Midbrain (tissue), 1 donor: ENCODE measurements at places on chromosomes 4 and X.

- DNase-seq, result no peak
Observed at GRCh38 chr4:117637347-117637746, 396.9 kb upstream of the NDST3 start.

- no peak for DNase-seq
Observed at GRCh38 chr4:172947594-172947993, 221.0 kb upstream of the GALNT7 start.

DNA sequence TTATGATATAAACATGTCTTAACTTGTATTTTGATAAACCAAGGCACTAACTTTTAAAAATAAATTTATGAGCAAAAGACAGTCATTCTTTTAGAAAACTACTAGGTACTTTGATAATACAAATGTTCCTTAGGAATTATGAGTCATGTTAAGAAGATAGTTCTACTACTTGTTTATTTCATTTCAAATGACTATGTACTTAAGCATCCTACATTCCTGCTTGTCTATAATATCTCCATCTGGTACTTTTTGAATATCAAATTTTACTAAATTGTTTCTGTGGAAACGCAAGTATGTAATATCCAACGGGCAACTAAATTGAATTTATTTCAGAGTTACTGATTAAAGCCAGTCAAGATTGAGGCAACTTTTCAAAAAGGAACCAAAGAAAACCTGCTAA is 61.8 kb downstream of the CAMK2D start:
- no peak for DNase-seq

- no peak for DNase-seq
Observed at GRCh38 chr4:158208963-158209640, 1.2 kb upstream of the TMEM144 start.

DNA sequence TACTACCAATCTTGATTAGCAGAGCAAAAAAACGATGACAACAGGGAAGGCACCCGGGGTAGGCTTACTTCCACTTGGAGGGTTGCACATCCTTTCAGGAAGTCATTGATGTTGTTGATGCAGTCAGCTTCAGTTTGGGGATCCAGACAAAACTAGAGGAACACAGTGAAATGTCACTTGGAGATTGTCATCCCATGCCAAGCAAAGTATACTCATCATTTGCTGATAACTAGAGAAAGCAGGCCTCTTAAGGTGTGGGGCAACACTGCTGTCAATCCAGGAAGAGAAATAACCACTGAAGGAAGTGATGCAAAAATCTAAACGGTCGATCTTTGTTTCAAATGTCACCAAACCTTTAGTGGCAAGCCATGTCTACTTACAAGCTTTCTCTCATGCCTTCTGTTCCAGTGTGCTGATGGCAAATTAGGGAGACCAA is 1.4 kb downstream of the ARHGEF6 start:
- DNase-seq, result no peak

DNA sequence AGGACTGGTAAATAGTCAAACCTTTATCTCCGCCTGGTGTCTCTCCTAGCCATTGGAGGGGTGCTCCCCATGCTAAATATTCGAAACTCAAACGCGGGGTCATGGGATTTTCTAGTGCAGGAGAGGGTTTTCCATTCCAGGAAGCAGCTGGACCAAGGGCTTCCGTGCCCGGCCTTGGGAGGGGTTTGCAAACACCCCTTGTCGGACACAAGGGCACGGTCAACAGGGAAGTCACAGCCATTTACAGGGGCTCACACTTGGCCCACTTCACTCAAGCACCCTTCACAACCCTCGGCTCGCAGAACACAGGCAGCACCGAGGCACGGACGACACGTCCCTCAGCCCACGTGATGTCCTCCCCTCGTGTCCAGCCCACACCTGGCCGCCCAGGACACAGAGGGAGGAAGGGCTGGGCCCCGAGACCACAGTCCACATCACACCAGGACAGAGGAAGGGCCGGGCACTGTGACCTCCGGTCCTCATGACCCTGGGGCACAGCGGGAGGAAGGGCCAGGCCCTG is 10.3 kb upstream of the PLCXD1 start:
- DNase-seq, result no peak

GRCh38 chrX:105744946-105745345 is 77.4 kb upstream of the NRK start:
- no peak for DNase-seq

- DNase-seq, result no peak
Observed at GRCh38 chr4:107733431-107733925, 13.4 kb upstream of the PAPSS1 start.

GRCh38 chrX:76893930-76894329 is 466.4 kb downstream of the MAGEE1 start:
- no peak for DNase-seq

- no peak for DNase-seq
Observed at GRCh38 chrX:103253608-103254007, 1.3 kb downstream of the TCEAL8 start.

- no peak for DNase-seq
Observed at GRCh38 chrX:79557212-79557611, 190.1 kb upstream of the ITM2A start.

DNA sequence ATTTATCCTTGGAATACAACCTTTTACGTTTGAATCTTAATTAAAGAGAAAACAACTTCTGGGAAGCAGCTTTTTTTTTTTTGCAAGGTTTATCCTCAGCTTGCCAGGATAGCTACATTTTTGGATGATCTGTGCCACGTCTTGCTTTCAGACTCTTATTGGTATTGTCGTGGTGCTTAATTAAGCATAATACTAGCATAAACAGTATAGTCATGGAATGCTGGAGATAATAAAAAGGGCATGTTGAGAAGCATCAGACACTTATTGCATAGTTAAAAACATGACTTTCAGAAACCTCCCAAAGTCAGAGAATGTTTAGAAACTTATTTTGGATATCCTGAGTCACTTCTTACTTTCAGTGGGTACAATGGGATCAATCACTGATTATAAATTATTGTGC is 77.0 kb downstream of the PALLD start:
- DNase-seq, result no peak

- DNase-seq, result no peak
Observed at GRCh38 chrX:16212436-16212835, 45.2 kb downstream of the MAGEB17 start.

- DNase-seq, result no peak
Observed at GRCh38 chr4:42608551-42608950, 48.4 kb downstream of the ATP8A1 start.

DNA sequence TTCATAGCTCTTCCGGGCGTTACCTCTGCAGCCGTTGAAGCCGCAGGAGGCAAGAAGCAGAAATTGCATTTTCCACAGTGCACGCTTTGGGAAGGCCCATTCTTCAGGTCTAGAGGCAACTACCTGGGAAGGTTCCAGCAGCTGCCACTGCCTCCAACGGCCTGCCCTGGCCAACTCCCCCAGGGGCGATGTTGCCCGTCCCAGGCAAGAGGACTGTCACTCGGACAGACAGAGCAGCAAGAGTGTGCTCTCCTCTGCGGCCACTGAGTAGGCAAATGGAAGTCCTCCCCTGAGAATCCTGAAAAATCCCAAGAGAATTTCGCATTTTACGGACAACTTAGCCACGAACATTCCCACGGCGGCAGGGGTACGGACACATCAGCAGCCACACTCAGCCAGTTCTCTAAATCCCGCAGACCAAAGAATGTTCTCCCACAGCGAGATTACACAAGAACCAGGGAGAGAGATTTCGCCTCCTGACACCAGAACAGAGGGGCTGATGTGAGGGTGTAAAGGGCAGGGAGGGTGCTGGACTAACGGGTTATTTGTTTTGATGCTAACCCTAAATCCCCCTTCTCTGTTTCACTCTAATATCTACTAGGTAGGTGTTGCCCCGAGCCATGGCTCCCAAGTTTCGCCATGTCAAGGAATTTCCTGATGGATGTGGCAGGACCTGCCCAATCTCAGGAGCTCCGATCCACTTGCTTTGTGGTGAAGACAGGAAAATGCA is 63.8 kb downstream of the SEPSECS start:
- no peak for DNase-seq

GRCh38 chrX:38612281-38612680 is 50.9 kb downstream of the TSPAN7 start:
- no peak for DNase-seq

DNA sequence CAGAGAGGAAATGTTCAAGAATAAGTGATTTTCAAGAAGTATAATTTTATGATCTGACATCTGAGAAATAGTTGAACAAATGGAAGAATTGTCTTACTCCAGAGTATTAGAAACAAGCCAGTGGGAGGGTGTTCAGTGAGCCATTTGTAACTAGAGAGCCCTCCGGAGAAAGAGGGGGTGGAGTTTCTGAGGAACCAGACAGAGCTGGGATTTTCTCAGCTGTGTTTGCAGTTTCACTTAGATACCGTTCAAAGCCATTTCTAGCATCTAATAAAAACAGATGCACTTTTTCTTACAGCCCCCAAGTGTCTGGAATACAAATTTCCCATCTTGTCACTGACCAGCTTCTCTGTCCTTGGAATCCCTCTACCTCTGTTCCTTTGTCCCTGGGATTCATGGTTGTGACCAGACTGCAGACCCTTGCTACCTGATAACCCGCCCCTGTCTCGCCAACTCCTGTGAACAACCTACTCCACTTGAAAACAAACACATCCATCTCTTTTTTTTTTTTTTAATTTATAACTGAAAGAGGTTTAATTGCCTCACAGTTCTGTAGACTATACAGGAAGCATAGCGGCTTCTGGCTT is 132.8 kb upstream of the KLF3 start:
- no peak for DNase-seq

DNA sequence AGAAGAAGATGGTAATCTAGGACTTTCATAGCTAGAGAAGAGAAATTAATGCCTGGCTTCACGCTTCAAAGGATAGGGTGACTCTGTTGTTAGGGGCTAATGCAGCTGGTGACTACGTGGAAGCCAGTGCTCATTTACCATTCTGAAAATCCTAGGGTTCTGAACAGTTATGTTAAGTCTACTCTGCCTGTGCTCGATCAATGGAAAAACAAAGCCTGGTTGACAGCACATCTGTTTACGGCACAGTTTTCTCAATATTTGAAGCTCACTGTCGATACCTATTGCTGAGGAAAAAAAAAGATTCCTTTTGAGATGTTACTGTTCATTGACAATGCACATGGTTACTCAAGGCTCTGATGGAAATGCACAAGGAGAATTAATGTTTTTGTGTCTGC is 182.6 kb upstream of the NUDT6 start:
- no peak for DNase-seq

DNA sequence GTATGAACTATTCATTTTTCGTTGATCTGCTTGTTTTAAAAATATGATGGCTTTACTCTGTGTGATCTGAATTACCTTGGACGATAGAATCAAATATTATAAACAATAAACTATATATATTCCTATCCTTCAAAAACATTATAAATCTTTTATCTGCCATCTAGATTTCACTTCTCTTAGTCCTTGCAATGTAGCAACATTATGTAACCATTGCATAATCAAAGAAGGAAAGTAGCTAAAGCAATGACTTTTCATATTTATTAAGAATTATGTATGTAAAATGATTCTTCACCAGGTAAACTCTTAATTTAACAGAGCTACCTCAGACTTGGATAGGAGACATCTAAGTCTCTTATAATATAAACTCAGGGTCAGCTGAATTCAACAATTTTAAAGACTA is 210.5 kb downstream of the ADAMTS3 start:
- DNase-seq, result no peak

GRCh38 chrX:100654261-100654660 is 10.3 kb downstream of the SRPX2 start:
- no peak for DNase-seq

DNA sequence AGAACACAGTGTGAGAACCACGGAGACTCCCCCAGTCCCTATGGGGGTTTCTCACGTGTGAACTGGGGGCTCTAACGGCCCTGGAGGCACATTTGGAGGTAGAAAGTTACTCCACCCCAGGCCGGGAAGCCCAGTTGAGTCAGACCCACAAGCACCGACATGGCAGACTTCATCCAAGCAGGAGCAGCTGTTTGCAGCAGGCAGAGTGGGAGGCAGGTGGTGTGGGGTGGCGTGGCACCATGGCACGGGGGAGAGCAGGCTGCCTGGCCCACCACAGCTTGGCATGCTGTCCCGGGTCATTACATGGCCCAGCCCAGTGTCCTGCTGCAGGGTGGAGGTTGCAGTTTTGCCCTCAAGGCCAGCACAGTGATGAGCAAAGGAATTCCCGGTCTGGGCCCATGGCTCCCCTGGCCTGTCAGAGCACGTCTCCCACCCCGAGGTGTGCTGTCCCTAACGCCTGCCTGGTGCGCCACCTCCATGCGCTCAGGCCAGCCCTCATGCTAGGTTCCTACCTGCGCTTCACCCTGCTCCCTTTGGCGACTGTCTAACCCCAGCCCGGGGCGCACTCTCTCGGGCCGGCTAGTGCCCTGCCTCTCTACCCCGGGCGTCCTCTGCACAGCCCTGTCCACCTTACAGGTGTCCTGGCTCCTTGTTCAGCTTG is 90.6 kb upstream of the AFAP1 start:
- no peak for DNase-seq

- no peak for DNase-seq
Observed at GRCh38 chr4:15577508-15577907, 77.6 kb downstream of the FBXL5 start.

DNA sequence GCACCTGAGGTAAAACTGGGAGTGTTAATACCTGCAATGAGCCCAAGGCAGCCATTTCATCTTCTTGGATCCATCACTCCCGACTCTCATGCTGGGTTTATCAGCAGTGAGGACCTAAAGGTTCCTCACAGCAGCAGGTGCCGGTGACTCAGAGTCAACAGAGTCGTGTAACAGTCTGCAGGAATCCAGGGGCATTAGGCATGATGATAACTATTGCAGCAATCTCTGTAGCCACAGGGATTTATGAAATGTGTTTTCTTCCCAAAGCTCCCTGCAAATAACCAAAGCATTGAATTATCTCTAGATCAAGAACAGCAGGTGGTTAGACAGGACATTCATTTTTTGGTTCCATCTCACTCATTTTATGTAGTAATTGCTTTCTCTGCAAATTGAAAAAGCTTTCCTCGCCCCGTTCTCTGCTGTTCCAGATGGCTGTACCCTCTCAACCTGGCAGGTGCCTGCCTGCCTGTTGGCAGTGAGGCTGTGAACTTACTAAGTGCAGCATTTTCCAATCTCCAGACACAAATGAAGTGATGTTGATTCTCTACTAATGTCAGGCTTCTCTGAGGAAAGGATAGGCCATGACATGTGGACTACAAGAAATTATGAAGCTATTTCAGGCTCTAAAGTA is 48.1 kb upstream of the TSPAN7 start:
- DNase-seq, result no peak

DNA sequence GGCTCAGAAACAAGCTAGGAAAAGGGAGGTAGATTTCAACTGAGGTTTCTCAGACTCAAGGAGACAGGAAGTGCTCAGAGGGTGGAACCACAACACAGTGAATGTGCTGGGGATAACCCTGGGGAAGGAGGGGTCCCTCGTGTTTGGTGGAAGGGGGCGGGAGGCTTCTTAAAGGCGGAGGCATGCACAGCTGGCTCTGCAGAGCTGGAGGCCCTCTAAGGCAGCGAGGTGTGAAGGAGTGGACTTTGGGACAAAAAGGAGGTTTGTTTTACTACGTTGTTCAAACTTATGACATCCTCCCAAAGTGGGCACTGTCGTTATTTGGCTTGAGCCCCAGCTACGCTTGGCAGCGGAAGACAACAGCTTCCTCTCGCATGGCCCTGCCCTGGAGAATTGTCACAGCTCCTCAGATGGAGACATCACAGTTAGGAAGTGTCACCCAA is 21.7 kb upstream of the MTM1 start:
- no peak for DNase-seq

GRCh38 chr4:1792832-1793495 is at the start of gene FGFR3:
Gene FGFR3, plus strand, starts transcription at chr4:1793293. Its CDS starts 642 bp downstream, at chr4:1793935.
- peak; percentile 35 for DNase-seq

GRCh38 chr4:2393353-2394270 is 24.8 kb downstream of the ZFYVE28 start:
- no peak for DNase-seq

- DNase-seq, result no peak
Observed at GRCh38 chr4:114226179-114226578, 246.7 kb upstream of the ARSJ start.

GRCh38 chrX:30948051-30948450 is 59.0 kb upstream of the TAB3 start:
- DNase-seq, result no peak
